ENCODE measurements at places on chromosomes 16 and 17. TPM values are rescaled to one million over a fixed set of nuclear protein-coding genes. Genes with fewer than 3 reads are reported as not detected.

- no peak for DNase-seq
Measured at GRCh38 chr17:40794466-40794865, 5.3 kb downstream of the KRT28 start.

The EME1 gene
- polyA plus RNA-seq, result 8.4 TPM

GRCh38 chr16:30066761-30067583 is 1.4 kb downstream of the ALDOA start:
- DNase-seq, result no peak

DNA sequence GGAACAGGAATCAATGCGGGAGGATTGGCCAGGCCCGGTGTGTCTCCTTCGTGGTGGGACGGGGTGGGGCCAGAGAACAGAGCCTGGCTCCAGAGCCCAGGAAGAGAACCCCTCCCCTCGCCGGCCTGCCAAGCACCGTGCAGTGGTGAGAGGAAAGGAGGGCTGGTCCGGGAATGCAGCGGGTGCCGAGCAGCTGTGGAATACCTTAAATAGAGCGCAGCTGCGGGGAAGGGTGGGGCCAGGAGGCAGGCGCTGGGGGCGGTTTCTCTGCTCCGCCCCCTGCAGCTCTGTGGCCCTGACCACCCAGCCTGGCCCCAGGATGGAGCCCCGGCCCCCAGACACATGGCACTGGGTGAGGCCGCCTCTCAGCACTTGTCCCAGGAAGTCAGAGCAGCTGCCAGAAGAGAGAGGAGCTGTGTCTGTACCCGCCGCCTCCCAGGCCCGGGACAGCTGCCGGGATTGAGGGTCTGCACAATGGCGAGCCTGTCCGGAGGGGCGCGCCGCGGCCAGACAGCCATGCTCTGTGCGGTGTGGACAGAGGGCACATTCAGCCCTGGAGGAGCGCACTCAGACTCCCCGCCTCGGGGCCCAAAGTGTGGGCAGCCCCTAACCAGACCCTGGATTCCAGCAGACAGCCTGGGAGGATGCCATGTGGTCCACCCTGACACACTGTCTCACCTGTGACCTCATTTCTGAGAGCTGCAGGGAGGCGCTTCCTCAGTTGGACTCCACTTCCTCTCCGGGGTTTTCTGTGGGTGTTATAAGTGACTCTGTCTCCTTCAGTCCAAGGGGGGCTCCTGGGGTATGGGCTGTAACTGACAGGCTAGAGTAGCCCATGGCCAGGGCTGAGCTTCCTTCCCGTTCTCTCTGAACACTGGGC is 268.8 kb downstream of the SEC14L1 start:
- DNase-seq, result no peak

The PABPN1L gene
- polyA plus RNA-seq, result not detected

The HEATR9 gene
- 0.28 TPM for polyA plus RNA-seq

DNA sequence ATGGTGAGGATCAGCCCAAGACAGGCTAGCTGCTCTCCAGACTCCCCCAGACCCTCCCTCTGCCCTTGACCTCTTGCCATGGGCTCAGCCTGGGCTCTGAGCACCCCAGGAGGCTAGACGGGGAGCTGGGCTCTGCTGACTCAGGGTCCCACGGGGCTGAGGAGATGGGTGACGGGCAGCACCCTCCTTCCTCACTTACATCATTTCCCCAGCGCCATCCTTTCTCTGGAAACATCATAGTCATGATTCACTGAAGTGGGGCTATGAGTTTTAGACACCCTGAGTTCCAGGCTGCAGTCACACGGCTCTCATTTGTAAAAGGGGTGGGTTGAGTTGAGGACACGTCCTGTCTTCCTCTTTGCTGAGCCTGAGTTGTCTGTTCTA is 3.0 kb upstream of the ITGAX start:
- DNase-seq, result no peak

- DNase-seq, result no peak
Measured at GRCh38 chr17:34609210-34609609, 29.8 kb downstream of the TMEM132E start.

The TBC1D26 gene
- 0.86 TPM for polyA plus RNA-seq

The ABCC6 gene
- polyA plus RNA-seq, result 12.3 TPM

- DNase-seq, result no peak
Measured at GRCh38 chr16:49351096-49351487, 22.5 kb upstream of the C16orf78 start.

The DUSP14 gene
- 8.4 TPM for polyA plus RNA-seq

GRCh38 chr16:19685176-19685575 is 32.9 kb downstream of the KNOP1 start:
- DNase-seq, result no peak

DNA sequence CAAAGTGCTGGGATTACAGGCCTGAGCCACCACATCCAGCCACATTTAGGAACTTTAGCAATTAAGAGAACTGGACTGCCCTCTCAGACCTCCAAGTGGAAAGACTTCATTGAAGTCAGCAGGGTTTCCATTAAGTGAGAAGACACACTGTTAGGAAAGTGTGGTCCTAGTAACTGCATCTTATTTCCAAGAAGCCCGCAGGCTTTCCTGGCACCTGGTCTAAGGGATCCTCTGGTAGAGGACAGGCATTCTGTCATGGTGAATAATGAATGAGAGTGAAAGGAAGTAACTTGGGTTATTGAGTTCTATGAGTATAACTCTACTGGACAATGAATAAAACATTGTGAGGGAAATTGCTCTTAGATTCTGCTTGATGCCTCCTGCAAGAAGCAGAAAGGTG is 14.1 kb downstream of the C17orf75 start:
- no peak for DNase-seq

DNA sequence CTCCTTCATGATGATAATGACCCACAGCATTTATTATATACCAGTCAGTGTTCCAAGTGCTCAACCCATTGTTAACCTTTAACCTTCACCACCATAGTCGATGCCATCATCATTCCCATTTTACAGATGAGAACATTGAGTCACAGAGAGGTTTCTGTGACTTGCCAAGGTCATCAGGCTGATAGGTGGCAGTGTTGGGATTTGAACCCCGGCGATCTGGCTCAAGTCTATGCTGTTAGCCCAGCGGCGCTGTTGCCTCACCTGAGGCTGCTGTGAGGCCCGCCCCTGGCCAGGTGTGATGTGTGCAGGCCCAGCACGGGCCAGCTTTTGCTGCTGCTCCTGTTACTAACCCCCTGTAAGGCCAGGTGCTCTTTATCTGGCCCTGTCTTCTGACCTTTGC is 101.2 kb downstream of the OR1D5 start:
- no peak for DNase-seq

- no peak for DNase-seq
Measured at GRCh38 chr17:46789610-46790009, 28.9 kb downstream of the WNT3 start.

- DNase-seq, result no peak
Measured at GRCh38 chr17:47884905-47885730, 10.9 kb upstream of the SP2 start.

- DNase-seq, result no peak
Measured at GRCh38 chr16:9567666-9568065, 476.2 kb downstream of the HAPSTR1 start.

DNA sequence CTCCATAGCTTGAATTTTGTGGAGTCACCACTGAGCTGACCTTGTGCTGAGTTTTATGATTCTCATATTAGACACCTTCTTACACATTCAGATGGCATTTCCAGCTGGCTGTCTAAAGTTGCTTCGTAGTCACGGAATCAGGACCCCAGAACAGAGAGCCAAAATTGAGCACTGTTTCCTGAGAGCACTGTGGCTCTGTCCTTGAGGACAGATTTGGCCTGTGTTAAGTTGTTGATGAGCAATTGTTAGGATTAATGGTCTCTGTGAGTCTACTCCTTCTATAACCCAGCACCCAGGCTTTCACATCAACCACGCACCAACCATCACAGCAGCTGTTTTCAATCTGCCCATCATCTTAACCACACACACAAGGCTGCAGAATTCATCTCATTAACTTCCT is 277.5 kb upstream of the HSBP1 start:
- no peak for DNase-seq

The FBXO39 gene
- 0.56 TPM for polyA plus RNA-seq

DNA sequence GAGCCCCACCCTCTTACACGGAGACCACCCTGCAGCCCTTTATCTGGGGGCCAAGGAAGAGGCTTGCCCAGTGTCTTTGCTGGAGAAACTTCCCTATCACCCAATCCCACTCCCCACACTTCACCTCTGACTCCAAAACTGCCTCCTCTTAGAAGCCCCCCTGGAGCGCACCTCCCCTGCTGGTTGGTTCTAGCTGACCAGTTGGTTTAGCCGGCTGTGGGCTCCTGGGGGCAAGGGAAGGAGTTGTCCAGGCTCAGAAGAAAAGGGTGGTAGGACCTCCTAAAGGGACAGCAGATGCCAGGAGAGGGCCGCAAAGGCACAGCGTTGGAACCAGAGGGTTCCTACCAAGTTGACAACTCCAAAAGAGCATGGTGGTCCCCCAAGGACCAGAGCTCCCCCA is 2.0 kb downstream of the BCAR1 start:
- no peak for DNase-seq

The ANKFN1 gene
- 0.70 TPM for polyA plus RNA-seq

DNA sequence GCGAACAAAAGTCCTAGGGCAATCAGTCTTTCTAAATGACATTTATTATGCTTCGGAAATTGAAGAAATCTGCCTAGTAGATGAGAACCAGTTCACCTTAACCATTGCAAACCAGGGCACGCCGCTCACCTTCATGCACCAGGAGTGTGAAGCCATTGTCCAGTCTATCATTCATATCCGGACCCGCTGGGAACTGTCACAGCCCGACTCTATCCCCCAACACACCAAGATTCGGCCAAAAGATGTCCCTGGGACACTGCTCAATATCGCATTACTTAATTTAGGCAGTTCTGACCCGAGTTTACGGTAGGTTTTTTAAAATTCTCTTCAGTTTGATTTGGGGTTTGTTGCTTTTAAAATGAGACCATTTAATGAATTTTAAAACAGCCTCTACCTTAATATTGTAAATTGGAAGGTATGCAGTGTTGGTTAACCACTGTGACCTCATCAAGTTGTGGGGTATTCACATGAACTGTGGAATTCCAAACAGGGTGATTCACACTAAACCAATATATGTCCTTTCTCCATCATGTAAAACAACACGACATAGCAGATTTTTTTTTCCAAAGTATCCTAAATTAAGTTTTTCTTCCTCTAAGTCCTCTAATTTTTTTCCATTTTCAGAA is 6.2 kb upstream of the EVI2A start:
- no peak for DNase-seq

The TEKT5 gene
- polyA plus RNA-seq, result 0.30 TPM

DNA sequence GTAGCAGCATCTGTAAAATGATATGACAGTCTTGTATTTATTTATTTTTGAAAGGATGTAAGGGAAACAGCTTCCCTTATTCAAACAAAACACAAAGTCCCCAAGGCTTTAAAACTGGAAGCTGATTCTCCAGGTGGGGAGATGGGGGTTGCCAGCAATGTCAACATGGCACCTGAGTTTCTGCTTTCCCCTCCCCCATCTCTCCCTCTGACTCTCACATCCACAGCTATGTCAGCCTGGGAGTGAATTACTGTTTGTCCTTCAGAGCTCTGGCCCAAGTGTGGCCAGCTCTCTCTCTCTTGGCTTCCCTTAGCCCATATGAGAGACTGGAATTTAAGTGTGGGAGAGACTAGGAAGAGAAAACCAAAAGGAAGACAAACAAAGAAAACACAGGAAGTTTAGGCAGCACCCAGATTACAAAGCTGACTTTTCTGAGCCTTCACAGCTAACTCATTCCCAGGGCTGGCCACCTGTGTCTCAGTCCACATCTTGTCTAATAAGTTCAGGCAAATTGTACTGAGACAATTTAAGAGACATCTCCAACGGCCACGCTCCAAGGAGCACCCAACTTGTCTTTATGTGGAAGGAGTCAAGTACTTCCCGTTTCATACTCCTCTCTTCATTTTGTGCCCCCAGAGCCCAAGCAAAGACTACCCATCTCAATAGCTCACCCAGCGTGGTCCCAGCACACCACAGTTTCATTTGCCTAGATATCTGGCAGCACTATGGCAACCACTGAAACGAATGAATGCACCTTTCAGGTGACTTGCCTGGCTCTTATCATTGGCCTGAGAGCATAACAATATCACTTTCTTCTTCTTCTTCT is 69.2 kb downstream of the SOX9 start:
- no peak for DNase-seq

- no peak for DNase-seq
Measured at GRCh38 chr17:64005734-64006167, 7.6 kb downstream of the PRR29 start.

The SCNN1B gene
- polyA plus RNA-seq, result 4.5 TPM

- no peak for DNase-seq
Measured at GRCh38 chr17:37083456-37083855, 134.7 kb downstream of the AATF start.

DNA sequence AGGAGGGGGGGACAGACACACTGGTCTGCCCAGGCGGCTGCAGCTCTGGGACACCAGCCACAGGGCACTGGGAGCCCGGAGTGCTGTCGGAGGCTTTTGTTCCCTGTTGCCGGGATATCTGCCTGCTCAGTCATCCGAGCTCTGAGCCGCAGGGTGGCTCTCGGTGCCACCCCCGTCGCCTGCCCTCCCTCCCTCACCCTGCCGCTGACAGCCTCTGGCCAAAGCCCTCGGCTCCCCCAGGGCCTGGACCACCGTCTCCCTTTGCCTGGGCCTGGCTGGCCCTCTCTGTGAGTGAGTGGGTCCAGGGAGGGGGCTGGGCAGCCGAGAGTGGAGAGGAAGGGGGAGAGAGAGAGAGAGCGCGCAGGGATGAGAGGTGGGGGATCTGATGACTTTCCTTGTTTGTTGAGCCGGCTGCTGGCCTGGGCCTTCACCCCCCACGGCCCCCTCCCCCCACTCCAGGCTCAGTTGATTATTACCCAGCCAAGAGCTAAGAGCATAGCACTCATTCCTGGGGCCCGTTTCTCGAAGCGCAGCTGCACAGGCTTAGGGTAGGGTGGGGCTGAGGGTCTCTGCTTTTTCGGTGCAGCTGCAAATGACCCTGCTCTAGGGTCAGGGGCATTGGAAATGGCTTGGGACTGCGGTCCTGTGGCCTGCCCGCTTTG is 2.7 kb downstream of the FOXJ1 start:
- peak; percentile 67 for DNase-seq

The TP53TG3 gene
- not detected for polyA plus RNA-seq

DNA sequence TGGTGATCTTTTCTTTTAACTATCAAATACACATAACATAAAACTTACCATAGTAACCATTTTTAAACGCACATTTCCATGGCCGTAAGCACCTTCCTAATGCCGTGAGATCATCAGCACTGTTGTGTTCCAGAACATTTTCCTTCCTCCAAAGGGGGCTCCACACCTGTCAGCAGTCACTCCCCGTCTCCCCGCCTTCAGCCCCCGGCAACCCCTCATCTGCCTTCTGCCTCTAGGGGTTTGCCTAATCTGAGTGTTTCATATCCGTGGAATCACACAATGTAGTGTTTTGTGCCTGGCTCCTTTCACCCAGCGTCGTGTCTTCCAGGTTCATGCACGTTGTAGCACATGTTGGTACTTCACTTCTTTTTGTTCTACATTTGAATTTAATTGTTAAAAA is 350.1 kb upstream of the TNRC6C start:
- DNase-seq, result no peak

The SOST gene
- polyA plus RNA-seq, result 0.04 TPM

The TBC1D3B gene
- polyA plus RNA-seq, result 23.4 TPM

- DNase-seq, result no peak
Measured at GRCh38 chr16:48231727-48232492, 12.2 kb upstream of the LONP2 start.

DNA sequence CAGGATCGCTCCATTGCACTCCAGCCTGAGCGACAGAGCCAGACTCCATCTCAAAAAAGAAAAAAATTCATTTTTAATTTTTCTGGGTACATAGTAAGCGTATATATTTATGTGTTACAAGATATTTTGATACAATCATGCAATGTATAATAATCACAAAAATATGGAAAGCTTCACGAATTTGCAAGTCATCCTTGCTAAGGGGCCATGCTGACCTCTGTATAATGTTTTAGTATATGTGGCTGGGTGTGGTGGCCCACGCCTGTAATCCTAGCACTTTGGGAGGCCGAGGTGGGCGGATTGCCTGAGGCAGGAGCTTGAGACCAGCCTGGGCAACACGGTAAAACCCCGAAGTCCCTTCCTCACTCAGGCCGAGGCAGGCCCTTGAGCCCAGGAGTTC is 16.9 kb downstream of the FBRS start:
- no peak for DNase-seq

Measured in right lung (tissue), 10 donors.